A549 treated with GW870086 at 1 μM for 4 hours (cell line): ENCODE measurements at places on chromosomes 1 and 21. TPM values are rescaled to one million over a fixed set of nuclear protein-coding genes. Genes with fewer than 3 reads are reported as not detected.

CD164L2 gene
- total RNA-seq: not detected in 5 replicates

GBP3 gene
- total RNA-seq: 0.77 to 1.5 TPM (median 0.87 TPM) in 5 replicates

RBBP5 gene
- total RNA-seq: 11.6 to 15.3 TPM (median 12.3 TPM) in 5 replicates

HTR6 gene
- 0.07 to 0.14 TPM (median 0.14 TPM) in 5 replicates for total RNA-seq

BCAR3 gene
- total RNA-seq: 72.3 to 91.1 TPM (median 84.2 TPM) in 5 replicates

HES4 gene
- total RNA-seq: 29.4 to 60.9 TPM (median 54.8 TPM) in 5 replicates

KRTAP13-2 gene
- not detected in 5 replicates for total RNA-seq

TFF2 gene
- not detected in 5 replicates for total RNA-seq

SDHC gene
- total RNA-seq: 237 to 255 TPM (median 248 TPM) in 5 replicates

KRTAP22-1 gene
- total RNA-seq: not detected in 5 replicates

RAB29 gene
- total RNA-seq: 10.1 to 12.8 TPM (median 11.3 TPM) in 5 replicates

C2CD4D gene
- total RNA-seq: 0.07 TPM in 1 of 5 replicates, not detected in the others

ANKRD34A gene
- 0.17 to 0.37 TPM (median 0.21 TPM) in 5 replicates for total RNA-seq

PGLYRP3 gene
- total RNA-seq: not detected in 5 replicates

HSD3B1 gene
- total RNA-seq: not detected in 5 replicates

KRTAP22-2 gene
- not detected in 5 replicates for total RNA-seq

LCE6A gene
- not detected in 5 replicates for total RNA-seq

KCNN3 gene
- total RNA-seq: 0.02 to 0.19 TPM (median 0.07 TPM) in 4 of 5 replicates, not detected in the other

PRELP gene
- not detected in 5 replicates for total RNA-seq

S100B gene
- total RNA-seq: not detected in 5 replicates

RAB42 gene
- total RNA-seq: 2.7 to 4.0 TPM (median 3.2 TPM) in 5 replicates

HLX gene
- 3.1 to 5.5 TPM (median 3.8 TPM) in 5 replicates for total RNA-seq

NHLH1 gene
- total RNA-seq: 0.30 to 0.51 TPM (median 0.38 TPM) in 5 replicates

ECM1 gene
- 1.7 to 3.1 TPM (median 2.1 TPM) in 5 replicates for total RNA-seq

S100A8 gene
- total RNA-seq: not detected in 5 replicates

OR2L5 gene
- not detected in 5 replicates for total RNA-seq

PCP4 gene
- total RNA-seq: not detected in 5 replicates

LDLRAD1 gene
- total RNA-seq: 0.06 TPM in 1 of 5 replicates, not detected in the others

ADCY10 gene
- total RNA-seq: 0.12 to 0.22 TPM in 2 of 5 replicates, not detected in the others

RNF186 gene
- not detected in 5 replicates for total RNA-seq

TSSK3 gene
- total RNA-seq: 0.14 TPM in 1 of 5 replicates, not detected in the others
